Effector memory CD8-positive, alpha-beta T cell (primary cell): ENCODE measurements at places on chromosomes 13 and 19.

DNA sequence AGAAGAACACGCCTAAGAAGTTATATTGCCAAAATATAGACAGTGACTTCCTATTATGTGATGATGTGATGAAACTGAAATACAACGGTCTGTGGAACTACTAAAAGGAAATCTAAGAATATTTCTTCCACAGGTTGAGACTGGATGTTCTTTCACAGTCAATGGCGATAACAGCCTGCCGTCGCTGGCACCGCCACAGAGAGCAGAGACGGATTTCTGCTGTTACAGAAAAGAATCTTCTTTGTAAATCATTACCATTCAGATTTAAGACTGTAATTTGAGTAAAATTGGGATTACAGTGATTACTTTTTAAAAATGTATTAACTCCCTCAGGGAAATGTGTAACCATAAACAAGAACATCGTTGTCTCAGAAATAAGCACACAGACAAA, 100.8 kb downstream of the TUBGCP3 start:
- DNase-seq = no peak

DNA sequence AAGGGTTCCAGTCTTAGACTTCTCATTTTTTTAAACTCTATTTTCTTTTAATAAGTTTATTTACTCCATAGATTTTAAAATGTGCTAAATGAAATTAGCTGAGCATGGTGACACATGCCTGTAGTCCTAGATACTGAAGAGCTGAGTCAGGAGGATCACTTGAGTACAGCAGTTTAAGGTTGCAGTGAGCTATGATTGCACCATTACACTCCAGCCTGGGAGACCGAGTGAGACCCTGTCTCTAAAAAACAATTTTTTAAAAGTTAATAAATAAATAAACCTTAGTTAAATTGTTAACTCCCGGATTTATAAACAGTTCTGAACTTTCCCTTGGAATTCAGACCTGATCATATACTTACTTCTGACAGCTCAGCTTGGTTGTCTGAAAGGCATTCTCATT, 32.5 kb downstream of the PCDH20 start:
- DNase-seq = no peak

GRCh38 chr13:34942732-34943435, 814 bp downstream of the NBEA start:
- DNase-seq = no peak

GRCh38 chr13:76730220-76730619, 156.0 kb downstream of the KCTD12 start:
- DNase-seq = no peak

GRCh38 chr19:30871979-30872378, 477.3 kb downstream of the TSHZ3 start:
- no peak for DNase-seq

GRCh38 chr19:46975011-46975924, 44.4 kb upstream of the NPAS1 start:
- DNase-seq = no peak

- no peak for DNase-seq
Observed at GRCh38 chr19:16373532-16373931, 48.9 kb downstream of the KLF2 start.

DNA sequence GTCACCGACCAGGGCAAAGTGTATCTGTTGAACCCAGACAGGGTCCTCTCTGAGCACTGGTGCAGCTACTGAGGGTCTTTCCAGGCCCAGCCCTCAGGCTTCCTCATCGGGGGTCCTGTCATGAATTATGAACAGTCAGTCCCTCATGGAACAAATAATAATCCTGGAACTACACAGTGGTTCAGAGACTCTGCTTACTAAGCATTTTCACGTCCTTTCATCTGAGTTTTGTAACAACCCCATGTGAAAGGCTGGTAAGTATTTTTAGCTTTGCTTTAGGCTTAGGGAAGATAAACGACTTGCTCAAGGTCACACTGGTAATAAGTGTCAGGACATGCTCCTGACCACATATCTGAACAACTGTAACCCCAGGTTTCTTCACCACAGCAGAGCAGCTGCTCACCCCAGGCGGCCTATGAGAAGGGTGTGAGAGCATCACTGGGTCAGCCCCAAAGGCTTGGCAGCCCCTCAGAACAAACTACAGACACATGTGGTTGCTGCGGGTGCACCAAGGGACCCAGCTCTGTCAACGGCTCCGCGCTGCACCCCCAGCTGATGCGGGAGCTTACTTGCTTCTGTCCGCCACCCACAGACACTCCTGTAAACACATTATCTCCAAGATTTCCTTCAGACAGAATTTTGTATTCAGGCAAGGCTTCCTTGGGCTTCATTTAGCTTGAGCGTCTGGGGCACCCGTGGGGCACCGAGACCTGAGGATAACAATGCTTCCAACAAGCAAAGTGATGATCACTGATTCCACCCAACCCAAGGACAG, 19.4 kb upstream of the GSX1 start:
- DNase-seq = no peak

DNA sequence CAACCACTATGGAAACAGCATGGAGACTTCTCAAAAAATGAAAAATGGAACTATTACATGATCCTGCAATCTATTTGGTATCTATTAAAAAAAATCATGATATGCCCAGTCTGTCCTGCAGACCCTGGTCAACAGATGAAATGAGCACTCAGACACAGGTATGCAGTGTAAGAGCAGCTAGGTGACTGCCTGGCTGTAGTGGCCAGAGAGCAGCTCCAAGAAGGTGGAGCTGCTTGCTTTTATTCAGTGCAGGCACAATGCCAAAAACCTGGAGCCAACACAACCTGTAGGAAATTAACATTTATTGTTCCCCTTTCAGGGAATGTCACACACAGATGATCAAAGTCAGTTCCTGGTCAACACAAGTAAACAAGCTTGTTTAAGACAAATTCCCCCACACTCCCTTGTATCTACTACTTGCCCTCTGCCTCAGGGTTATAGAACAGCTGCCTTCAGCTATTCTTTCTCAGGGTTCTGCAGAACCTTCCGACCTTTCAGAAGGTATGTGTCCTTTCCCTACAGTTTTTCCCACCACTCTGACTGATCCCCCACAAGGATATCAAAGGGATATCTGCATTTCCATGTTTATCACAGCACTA, 933.7 kb upstream of the SLITRK5 start:
- DNase-seq = no peak
